ENCODE measurements at places on chromosomes 7 and 10. TPM values are rescaled to one million over a fixed set of nuclear protein-coding genes. Genes with fewer than 3 reads are reported as not detected.

DNA sequence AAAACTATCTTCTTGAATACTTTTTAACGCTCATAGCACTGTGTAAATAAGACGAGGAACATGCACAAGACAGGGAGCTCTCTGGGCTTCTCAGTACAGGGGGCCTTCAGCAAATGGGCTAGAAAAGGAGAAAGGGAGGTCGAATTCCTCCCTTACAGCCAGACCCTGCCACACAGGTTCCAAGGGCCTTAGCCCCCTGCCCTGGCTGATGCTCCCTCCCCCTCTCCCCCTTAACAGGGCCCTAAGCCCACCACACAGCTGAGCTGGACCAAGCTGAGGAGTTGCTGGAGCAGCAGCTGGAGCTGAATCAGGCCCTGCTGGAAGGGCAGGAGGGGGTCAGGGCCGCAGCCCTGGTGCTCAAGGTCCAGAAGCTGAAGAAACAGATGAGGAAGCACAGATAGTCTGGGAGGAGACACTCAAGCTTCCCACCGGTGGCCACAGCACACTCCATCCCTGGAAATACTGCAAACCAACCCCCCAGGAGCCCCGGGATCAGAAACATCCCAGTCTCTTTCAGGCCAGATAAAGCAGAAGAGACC is 153.9 kb downstream of the SNX13 start:
- DNase-seq, result no peak

- DNase-seq, result peak; percentile 57
Measured at GRCh38 chr10:25059990-25060389, 43.6 kb downstream of the THNSL1 start.

Gene PTPN20
- not detected for total RNA-seq

DNA sequence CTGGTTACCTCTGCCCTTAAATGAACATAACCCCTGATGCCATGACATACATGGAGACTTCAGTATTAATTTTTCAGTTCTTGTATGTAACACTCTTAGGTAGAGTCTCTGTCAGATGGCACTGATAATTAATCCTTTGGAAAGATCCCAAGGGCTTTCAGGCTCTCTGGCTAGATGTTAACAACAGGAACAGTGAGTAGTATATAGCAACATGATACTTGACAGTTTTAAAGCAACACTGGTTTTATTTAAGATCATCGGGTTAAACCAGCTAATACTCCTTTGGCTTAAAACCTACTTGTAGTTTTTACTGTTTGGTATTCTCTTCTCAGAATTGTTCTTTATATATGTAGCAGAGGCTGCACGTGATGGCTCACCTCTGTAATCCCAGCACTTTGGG is 27.3 kb downstream of the AHCYL2 start:
- DNase-seq, result no peak

DNA sequence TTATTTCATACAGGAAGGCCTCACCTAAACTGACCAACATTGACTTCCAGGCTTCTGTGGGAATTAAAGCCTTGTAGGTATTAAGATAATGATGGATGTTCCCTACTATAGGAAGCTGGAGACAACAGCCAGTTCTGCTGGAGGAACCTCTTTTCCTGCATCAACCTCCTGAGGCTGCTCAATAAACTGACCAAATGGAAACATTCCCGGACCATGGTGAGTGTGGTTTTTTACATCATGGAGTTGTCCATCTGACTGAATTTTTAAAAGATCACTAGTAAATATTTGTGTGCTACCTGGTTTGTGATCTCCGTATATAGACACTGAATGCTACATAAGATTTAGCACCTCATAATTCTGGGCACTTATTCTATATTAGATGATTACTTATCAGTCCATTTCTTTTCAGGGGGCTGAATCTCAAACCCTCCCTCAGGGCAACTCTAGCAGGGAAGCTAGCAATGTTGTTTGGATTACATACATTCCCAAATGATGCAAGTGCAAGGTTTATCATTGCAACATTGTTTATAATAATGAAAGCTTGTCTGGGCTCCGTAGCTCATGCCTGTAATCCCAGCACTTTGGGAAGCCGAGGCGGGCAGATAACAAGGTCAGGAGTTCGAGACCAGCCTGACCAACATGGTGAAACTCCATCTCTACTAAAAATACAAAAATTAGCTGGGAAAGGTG is 21.5 kb upstream of the SMKR1 start:
- no peak for DNase-seq

Measured in omental fat pad (tissue), 4 donors.